NCI-H146 (cell line): ENCODE measurements at places on chromosomes 6 and 20.
A peak's percentile ranks its signal among the peaks of the same experiment; 100 is the strongest.

- DNase-seq, result peak; percentile 77
These were observed 593 bp downstream of the DNMT3B start for GRCh38 chr20:32762754-32763201.

- DNase-seq, result no peak
These were observed 82.3 kb upstream of the SHLD1 start for GRCh38 chr20:5667705-5668528.

DNA sequence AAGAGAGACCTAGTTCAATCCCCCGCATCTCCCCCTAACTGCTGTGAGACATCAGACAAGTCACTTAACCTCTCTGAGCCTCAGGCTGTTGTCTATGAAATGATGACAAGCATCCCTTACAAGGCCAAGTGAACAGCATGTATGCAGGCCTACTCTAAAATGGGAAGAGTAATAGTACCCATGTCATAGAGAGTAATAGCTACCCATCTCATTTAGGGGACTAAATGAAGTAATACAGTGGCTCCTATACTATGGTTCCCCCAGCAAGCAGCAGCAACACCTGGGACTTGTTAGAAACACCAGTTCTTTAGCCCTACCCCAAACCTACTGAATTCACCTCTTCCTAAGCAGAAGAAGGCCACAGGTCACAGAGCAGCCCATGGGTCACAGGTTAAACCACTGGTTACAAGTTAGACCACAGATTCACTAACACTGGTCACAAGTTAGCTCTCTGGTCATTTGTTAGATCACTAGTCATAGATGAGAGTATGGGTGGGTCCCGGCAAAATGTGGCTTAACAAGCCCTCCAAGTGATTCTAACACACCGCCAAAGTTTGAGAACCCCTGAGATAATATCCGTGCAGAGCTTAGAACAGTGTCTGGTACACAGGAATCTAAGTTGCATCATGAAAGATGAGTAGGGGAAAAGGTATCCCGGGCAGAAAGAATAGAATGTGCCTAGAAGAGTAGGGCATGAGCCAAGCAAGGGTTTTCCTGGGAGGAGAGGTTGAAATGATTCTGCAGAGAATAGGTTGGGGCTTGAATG, 1.4 kb downstream of the DEFB124 start:
- no peak for DNase-seq

GRCh38 chr20:38246357-38247165, 14.0 kb downstream of the KIAA1755 start:
- no peak for DNase-seq

- no peak for DNase-seq
These were observed 81.6 kb upstream of the OPRM1 start for GRCh38 chr6:153957394-153957793.

DNA sequence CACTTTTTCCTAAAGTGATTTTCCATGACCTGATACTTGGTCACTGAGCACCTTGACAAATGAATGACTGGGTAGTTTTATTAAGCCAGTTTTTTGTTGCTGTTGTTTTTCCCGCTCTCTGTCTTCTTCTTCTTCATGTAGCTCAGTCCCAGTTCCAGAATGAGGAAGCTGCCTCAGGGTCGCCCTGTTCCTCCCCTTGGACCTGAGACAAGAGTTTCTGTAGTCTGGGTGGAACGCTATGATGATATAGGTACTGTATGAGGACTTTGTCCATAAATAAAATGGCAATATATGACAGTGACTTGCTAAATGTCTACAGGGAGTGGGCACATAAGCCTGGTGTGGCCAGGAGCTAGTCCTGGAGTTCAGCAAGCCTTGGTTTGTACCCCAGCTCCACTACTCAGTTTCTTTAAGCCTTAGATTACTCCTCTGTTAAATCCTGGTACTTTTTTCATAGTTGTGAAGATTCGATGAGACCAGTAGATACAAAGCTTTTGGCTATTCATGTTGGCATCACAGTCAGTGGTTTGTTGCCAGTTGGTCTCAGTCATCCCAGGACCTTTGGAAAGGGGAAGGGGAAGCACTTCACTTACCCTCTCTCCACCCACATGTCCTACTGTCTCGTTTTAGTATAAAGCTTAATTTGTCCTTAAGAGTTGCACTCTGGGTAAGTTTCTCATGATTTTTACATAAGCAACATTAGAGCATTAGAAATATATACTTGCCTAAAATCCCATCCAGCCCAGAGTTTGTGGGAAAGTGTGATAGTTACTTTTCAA, 11.1 kb upstream of the ADIG start:
- DNase-seq, result no peak

DNA sequence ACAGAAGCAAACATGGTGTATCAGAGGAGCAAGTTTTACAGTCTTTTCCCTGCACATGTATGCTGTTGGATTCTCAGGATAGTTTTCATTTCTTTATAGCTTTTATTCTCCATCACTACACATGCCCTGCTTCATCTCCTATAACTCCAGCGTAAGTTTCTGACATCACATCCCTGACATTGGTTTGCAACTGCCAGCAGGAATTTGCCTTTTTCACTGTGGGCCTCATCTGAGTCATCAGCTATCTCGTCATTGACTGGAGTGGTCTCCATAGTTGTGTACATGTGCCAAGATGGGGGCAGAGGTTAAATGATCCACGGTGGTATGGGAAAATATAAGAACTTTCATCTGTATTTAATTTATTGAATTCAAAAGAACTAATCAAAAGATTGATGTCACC, 96.7 kb downstream of the SLX4IP start:
- DNase-seq, result no peak

DNA sequence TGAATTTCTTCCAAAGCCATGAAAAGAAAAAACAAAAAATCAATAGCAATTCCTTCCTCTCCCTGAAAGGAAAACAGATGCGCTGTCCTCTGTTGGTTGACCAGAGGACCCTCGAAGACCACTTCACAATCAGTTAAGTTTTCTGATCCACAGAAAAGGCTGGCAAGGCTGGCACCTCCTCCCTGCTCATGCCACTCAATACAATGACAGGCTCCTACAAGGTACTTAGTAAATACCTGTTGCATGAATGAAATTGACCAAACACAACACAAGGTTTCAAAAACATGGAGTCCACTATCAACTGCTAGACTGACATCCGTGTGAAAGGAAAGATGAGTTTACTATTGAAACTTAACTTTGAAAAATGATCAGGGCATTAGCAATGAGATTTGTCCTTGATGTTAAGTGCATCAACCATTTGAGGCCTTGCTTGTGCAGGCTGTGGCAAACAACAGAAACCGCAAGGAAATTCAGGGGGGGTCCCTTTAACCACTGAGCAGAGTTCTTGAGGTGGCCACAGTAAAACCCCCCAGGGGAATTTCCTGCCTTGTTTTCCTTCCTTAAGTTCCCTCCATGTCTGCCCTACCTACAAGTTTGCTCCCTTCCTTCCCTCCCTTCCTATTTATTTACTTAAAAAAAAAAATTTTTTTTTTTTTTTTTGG, 27.9 kb upstream of the RTF2 start:
- no peak for DNase-seq

DNA sequence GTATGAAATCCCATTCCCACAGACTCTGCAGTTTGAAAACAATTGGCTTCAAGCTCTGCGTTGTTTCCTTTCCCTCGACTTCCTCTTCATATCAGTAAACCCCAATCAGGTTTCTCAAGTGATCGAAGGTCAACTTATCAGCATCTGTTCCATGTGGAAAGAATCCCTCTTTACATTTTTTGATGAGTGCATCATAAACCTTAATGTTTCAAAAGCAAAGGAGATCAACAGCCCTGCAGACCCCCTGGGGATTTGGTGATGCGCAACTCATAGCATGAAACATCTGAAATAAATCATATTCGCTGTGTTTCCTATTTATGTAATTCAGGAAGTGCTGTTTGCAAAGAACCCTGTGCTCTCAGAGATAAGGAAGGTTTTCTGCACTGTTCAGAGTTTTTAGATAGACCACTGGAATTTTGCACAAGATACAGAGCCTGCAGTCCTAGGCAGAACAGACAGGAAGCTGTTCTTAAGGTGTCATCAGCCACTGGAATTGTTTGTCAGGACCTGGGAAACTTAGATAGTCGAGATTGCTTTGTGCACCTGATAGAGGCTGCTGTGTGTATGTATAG, 216.0 kb downstream of the HIVEP2 start:
- DNase-seq, result no peak

DNA sequence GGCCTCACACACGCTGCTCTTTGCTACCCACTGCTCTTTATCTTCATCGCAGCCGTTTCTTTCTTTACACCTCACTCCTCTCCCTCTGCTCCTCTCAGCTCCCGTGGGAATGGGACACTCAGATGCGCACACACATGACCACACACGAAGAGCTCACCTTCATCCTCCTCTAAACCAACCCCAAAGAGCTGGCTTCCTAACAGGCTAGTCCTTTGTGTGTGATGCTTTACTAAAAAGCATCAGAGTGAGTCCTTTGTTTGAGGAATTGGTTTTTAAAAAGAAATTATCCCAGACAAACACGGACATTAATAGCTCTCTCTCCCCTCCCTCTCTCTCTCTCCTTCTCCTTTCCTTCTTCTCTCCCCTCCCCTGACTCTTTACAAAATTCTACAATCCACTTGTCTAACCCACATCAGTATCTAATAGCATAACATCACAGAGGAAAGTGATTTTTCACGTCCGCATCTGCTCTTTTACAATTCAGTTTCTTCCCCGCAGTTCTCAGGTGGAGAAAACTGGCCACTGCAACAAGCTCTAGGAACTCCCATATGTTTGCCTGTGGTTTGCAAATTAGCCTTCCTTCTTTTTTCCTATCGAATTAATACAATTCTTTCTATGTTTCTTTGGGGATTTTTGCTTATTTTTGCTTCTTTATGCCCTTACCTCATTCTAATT, 306.8 kb upstream of the CNR1 start:
- DNase-seq, result no peak

GRCh38 chr20:11094711-11095110, 420.9 kb upstream of the JAG1 start:
- no peak for DNase-seq

GRCh38 chr6:154433477-154434241, 76.8 kb downstream of the CNKSR3 start:
- no peak for DNase-seq

- peak; percentile 16 for DNase-seq
These were observed 9.7 kb downstream of the BACH2 start for GRCh38 chr6:90286884-90287488.

- no peak for DNase-seq
These were observed 58.2 kb downstream of the BANF2 start for GRCh38 chr20:17758010-17758409.
